Activated CD8-positive, alpha-beta memory T cell treated with anti-CD3 and anti-CD28 coated beads for 1 hour (primary cell): ENCODE measurements at places on chromosomes 11 and 22.

GRCh38 chr11:65857500-65857852 lies 504 bp downstream of the CFL1 start:
- no peak for DNase-seq

GRCh38 chr11:119373059-119373920 lies 8.2 kb downstream of the USP2 start:
- DNase-seq = no peak

GRCh38 chr11:119335091-119335654 lies 846 bp downstream of the RNF26 start:
- no peak for DNase-seq

- no peak for DNase-seq
Observed at GRCh38 chr11:32446227-32446626, 10.9 kb upstream of the WT1 start.

DNA sequence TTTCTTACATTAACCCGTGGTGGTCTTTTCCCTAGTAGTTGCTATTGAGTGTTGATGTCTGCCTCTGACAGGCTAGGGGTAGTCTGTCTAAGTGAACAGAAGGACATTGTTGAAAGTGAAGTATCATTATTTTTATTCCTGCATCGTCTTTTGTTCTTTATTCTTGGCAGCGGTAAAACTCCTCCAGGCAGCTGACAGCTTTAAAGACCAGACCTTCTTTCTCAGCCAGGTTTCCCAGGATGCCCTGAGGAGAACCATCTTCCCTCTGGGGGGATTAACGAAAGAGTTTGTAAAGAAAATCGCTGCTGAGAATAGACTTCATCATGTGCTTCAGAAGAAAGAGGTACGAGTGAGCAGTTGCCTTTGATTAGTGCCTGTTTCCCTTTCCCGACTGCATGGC lies 14.6 kb downstream of the TRMU start:
- DNase-seq = no peak

DNA sequence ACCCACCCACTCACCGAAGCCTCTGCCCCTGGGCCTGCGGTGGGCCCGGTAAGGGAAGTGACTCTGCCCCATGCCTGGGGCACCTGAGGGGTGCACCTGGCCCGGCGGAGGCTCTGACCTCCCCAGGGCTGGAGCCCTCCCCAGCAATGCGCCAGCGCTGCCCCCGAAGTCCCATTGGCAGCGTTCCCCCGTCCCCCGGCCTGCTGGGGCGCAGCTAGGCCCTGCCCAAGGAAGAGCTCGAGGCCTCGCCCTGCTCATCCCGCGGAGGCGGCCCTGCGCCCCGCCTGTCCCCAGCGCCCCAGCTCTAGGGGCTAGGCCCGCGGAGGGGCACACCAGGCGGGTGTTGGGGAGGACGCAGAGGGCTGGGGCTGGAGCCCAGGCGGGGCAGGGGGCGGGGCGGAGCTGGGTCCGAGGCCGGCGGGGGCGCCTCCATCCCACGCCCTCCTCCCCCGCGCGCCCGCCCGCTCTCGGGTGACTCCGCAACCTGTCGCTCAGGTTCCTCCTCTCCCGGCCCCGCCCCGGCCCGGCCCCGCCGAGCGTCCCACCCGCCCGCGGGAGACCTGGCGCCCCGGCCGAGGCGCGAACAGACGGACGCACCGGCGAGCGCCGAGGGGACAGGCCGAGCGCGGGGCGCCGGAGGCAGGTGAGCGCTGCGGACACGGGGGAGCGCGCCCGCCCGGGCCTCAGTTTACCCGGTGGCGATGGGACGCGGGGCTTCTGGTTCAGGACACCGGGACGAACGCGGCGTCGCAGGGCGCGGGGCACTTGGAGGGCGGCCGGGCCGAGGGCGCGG lies at the start of gene EPS8L2:
TSS of gene EPS8L2 (plus strand) at position 586 of the 793 bp plus-strand sequence. CDS start 3,177 bp downstream, outside the sequence.
- no peak for DNase-seq
